AG04450 (cell line): ENCODE measurements at places on chromosomes 13 and 19.

- DNase-seq: no peak
Observed at GRCh38 chr13:49046519-49046918, 70.8 kb downstream of the FNDC3A start.

- DNase-seq: no peak
Observed at GRCh38 chr19:12730064-12730463, 4.4 kb downstream of the TRIR start.

DNA sequence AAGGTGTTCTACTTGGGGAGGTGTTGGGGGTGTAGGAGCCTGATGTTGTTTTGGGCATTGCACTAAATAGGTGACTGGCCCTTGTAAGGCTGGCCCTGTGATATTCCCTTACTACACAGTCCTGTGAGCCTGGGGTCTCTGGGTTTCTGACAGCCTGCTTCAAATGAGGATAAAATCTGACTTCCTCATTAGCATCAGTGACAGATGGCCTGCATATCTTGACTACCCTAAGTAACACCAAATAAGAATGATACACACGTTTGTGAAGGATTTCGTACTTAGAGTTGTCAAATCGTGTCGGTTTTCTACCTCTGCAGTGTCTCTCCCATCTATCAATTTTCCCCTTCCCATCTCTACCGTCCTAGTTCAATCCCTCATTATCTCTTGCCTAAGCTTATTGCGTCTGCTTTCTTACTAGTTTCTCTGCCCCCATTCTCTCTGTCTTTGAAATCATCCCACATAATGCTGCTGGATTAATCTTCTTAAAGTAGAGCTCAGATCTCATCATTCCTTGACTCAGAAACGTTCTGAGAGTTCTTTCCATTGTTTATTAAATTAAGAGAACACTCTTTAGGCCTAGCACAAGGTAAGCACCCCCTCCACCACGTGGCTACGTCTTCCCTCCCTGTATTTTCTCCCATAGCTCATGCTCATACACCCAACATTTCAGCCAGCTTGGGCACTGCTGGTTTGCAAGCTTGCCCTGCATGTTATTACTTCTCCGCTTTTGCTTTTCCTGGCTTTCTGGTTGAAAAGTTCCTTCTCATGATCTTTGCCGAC lies 26.2 kb upstream of the CNMD start:
- no peak for DNase-seq

GRCh38 chr13:107462501-107462900 lies 752.8 kb downstream of the LIG4 start:
- DNase-seq: no peak
